ENCODE measurements at places on chromosomes 1 and 21. TPM values are rescaled to one million over a fixed set of nuclear protein-coding genes. Genes with fewer than 3 reads are reported as not detected.

The GJB5 gene
- not detected for total RNA-seq

The DIO1 gene
- total RNA-seq, result not detected

The MIXL1 gene
- total RNA-seq, result not detected

The KRTAP19-1 gene
- total RNA-seq, result not detected

The PEX10 gene
- 24.1 TPM for total RNA-seq

The IKBKE gene
- total RNA-seq, result 7.7 TPM

The GPR37L1 gene
- 0.21 TPM for total RNA-seq

The NBPF20 gene
- 3.3 TPM for total RNA-seq

The GJA9 gene
- 0.07 TPM for total RNA-seq

The SVBP gene
- 16.0 TPM for total RNA-seq

The CHIT1 gene
- not detected for total RNA-seq

The KLHDC7A gene
- total RNA-seq, result 1.3 TPM

The PLPPR4 gene
- total RNA-seq, result not detected

The B4GALT2 gene
- total RNA-seq, result 72.3 TPM

The HENMT1 gene
- total RNA-seq, result 4.8 TPM

The S100A8 gene
- total RNA-seq, result not detected

The HRNR gene
- not detected for total RNA-seq

The ELAPOR1 gene
- total RNA-seq, result 0.44 TPM

The TSPEAR gene
- not detected for total RNA-seq

The GBP6 gene
- total RNA-seq, result not detected

The FAM167B gene
- total RNA-seq, result 0.33 TPM

The CYP2J2 gene
- not detected for total RNA-seq

The NUP210L gene
- not detected for total RNA-seq

The RHOU gene
- total RNA-seq, result 6.4 TPM

The CHIA gene
- total RNA-seq, result not detected

The TMOD4 gene
- total RNA-seq, result not detected

The MTX1 gene
- total RNA-seq, result 79.6 TPM

The NBPF10 gene
- total RNA-seq, result 0.78 TPM

The C1QC gene
- total RNA-seq, result not detected

The HSPA6 gene
- total RNA-seq, result 1.6 TPM

The OR2L3 gene
- total RNA-seq, result not detected

The PODN gene
- total RNA-seq, result not detected

The USP1 gene
- 23.4 TPM for total RNA-seq

The STPG1 gene
- 7.7 TPM for total RNA-seq

The CDC20 gene
- 206 TPM for total RNA-seq

The KRTAP21-2 gene
- total RNA-seq, result not detected

The BMP8B gene
- 5.1 TPM for total RNA-seq

The APCS gene
- total RNA-seq, result not detected

The PKLR gene
- total RNA-seq, result not detected

The SPRR2B gene
- not detected for total RNA-seq

The CFHR1 gene
- not detected for total RNA-seq

The PLA2G5 gene
- not detected for total RNA-seq

The BCAN gene
- 0.21 TPM for total RNA-seq

The ACTL8 gene
- 1.4 TPM for total RNA-seq

The CRB1 gene
- total RNA-seq, result not detected

The BACH1 gene
- total RNA-seq, result 5.4 TPM
